ENCODE measurements at places on chromosomes 6 and 20. TPM values are rescaled to one million over a fixed set of nuclear protein-coding genes. Genes with fewer than 3 reads are reported as not detected.

DNA sequence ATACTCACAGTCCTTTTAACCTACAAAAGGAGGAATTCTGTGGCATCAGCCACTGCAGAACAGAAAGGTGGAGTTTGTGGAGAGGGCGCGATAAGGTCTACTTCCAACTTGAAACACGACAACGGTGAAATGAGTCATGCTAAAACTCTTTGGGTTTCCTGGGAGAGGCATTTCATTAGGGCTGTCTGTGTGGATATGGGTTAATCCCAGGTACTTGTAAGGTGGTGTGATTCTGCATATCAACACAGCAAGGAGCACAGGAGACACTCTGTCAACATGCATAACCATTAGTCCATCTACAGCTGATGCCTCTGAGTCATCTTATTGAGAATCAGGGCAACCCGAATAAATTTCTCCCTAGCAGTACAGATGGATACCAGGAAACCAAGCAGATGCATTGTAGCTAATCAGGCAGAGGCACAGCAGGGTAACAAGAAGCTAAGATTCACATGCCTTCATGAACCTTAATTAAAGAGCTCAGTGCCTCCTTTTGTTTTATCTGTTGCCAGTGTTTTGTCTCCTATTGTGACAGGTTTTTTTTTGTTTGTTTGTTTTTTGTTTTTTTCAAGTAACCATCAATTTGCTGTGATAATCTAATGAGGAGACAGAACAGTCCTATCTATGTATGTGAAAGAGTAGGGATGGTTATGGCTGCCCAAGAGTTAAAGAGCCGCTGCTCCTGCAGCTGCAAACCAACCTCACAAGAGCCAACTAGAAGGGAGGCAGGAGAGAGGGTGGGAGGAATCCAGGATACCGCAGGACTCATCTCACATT lies 315.8 kb upstream of the SOX4 start:
- H3K4me3 ChIP-seq, result no peak overlapping the region
- no peaks in the 10 kb centered on the region for H3K4me1 ChIP-seq
- H3K36me3 ChIP-seq, result no peaks in the 10 kb centered on the region
- no peak for DNase-seq
- no peak overlapping the region for H3K27ac ChIP-seq

DNA sequence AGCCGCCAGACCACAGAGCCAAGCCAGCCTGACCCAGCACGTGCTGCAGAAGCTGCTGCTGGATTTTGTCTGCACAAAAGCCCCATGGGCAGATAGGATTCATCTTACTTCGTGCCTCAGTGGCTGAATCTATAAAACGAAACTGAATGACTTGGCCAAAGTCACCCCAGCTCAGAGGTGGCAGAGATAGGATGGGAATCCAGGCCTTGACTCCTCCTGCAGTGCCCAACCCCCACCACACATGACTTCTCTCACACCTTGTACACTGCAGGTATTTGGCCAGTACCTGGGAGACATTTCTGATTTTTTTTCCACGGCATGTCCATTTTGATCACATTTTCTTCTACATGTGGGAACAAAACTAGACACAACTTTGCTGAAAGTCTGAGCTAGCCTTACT lies 182.1 kb downstream of the ANKRD60 start:
- H3K27ac ChIP-seq, result no peak overlapping the region
- H3K4me3 ChIP-seq, result no peak overlapping the region
- no peak for DNase-seq

GRCh38 chr20:47921408-47921807 lies 136.1 kb upstream of the SULF2 start:
- H3K4me1 ChIP-seq, result no peaks in the 10 kb centered on the region
- DNase-seq, result no peak
- H3K4me3 ChIP-seq, result no peak overlapping the region

The ATP9A gene
- 2.3 TPM for total RNA-seq
